ENCODE measurements at places on chromosomes 7 and 10. TPM values are rescaled to one million over a fixed set of nuclear protein-coding genes. Genes with fewer than 3 reads are reported as not detected.
A peak's percentile ranks its signal among the peaks of the same experiment; 100 is the strongest.

GRCh38 chr7:151795168-151795811, 81.6 kb downstream of the PRKAG2 start:
- DNase-seq, result peak; percentile 27

DNA sequence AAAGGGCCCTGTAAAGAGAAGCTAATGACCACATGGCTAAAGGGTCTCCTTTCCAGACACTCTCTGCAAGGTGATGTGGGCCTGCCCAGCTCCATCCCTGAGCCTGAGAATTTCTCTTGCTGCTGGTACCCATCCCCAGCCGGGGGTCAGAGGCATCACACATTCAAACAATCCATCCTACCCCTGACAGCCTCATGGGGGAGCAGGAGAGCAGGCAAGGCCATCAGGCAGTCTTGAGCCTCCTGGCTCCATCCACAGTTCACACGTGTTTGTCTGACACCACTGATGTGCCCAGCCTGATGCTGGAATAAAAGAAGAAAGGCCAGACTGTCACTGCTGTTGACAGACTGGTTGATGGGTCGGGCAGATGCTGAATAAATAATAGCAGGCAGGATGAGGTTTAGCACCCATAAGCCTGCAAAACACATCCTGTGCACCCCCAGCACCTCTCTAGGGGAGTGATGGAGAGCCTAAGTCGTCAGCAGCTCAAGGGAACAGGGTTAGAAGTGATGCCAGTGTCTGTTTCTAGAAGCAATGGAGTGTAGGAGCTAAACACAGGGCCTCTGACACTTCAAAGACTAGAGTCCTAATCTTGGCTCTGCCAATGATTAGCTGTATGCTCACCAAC, 43.5 kb downstream of the TLL2 start:
- peak; percentile 45 for DNase-seq

DNA sequence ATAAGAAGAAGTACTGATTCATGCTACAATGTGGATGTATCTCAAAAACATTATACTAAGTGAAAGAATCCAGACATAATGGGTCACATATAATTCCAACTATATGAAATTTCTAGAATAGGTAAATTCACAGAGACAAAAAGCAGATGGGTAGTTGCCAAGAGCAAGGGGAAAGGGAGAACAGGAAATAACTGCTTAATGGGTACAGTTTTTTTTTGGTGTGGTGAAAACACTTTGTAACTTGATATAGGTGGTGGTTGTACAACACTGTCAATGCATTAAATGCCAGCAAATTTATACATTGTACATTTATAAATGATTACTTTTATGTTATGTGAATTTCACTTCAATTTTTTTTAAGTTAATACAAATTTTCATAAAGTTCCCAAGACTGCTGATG, 19.4 kb upstream of the LRRN3 start:
- DNase-seq, result no peak

- DNase-seq, result no peak
Observed at GRCh38 chr10:78696791-78697395, 371.9 kb upstream of the ZMIZ1 start.

GRCh38 chr10:21343087-21343486, 182.4 kb downstream of the SKIDA1 start:
- DNase-seq, result no peak

DNA sequence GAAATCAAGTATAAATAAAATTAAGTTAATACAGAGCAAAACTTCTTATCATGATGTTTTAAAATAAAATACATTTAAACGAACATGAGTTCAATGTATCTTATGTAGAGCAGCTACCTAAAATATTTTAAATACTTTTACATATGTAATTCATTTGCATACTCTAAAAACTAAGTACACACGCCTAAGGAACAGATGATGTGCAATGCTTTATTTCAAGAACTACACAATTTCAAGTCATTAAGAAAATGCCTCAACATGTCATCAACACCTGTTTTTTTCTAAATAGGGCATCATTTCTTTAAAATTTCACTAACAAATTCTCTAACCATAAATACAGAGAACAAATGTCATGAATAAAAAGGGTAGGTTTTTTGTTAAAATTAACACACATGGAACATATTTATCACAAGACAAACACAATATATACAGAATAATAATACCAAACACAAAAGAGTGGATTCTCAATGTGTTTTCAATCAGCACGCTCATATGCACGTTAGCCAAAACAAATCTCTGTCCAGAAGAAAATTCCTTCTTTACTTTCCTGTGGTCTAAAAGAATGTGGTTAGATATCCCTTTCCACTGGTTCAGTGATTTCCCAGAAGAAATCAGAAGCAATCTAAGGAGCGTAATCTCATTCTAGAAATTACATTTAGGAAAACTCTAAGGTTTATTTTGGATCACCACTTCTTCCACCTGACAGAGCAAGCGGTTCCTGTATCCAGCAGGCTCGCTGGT, 73.0 kb upstream of the PFKP start:
- DNase-seq, result no peak

DNA sequence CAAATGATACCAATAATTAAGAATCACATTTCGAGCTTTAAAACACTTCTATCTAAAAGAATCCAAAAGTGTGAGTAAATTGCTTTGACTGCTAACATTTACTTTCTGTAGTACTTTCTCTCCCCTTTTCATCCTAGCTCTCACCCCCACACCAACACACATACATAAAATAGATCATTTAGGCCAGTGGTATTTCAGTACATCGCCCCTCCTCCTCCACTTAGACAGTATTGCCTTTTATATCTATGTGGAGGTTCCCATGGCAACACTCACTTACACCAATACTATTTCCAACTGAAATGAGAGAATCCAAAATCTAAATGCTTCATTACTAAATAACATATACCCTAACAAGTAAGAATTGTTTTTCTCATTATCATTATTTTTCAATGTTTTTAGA, 58.9 kb downstream of the HIBADH start:
- DNase-seq, result no peak

GRCh38 chr7:21364801-21365271, 63.0 kb upstream of the SP4 start:
- DNase-seq, result no peak

GRCh38 chr7:158536871-158537515, 50.6 kb downstream of the PTPRN2 start:
- DNase-seq, result no peak

DNA sequence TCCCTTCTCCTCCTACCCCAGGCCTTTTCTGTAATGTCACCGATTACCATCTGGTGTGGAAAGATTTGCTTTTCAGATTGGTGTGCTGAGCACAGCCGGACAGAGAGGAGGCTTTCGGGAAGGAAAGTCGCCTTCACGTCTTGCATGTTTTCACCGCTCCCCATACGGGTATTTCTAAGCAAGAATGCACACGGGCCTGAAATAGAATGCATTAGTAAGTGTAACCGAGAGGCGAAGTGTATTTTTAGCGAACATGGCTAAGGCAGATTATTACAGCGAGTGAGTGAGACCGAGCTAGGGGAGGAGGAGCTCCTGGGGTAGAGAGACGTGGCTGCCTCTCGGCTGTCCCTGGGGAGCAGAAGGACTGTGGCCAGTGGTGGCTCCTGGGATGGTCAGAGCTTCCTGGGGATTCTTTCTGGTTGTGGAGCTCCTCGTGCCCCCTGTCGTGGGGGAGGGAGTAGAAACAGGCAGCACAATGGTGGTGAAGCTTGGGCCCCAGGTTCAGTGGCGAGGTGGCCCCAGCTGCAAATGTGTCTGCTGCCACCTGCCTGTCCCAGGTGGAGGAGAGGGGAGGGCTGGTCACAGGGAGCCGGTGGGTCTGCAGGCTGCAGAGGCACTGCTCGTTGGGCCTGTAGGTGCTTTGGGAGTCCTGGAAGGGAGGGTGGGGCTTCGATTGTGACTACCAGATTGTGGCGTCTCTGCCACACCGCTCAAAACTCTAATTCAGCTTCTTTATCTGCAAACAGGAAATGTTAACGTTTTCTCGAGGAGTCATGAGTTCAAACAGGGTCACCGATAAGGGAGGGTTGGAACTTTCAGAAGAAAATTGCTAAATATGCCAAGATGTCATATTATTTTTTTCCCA, 135.8 kb downstream of the CAMK1D start:
- DNase-seq, result peak; percentile 38

DNA sequence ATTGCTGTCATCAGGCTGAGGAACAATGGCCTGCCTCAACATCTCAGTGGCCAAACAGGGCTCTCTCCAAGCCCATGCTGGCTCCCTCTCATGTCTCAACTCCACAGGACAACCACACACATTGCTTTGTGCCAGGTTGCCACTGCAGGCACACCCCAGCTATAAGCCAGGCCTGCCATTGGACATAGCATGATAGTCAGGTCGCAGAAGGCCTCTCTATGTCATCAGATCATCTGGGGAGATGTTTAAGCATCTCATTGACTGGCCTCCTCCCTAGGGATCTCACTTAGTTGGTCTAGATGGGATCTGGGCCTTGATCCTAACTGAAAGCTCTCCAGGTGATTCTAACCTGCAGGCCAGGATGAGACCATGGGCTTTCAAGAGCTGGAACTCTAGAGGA, 257.2 kb downstream of the GRID1 start:
- no peak for DNase-seq

The AGMO gene
- total RNA-seq, result not detected

The TRIM50 gene
- total RNA-seq, result not detected

The GLI3 gene
- not detected for total RNA-seq

The CPVL gene
- not detected for total RNA-seq

The GBX1 gene
- total RNA-seq, result not detected

The MYO3A gene
- not detected for total RNA-seq

The OPN4 gene
- not detected for total RNA-seq

The HPSE2 gene
- total RNA-seq, result not detected

All from activated CD8-positive, alpha-beta T cell treated with anti-CD3 and anti-CD28 coated beads, Interleukin-2, amount 10 ng/mL, durations not matched to agents 7 days and 5 days (primary cell).